ENCODE measurements at places on chromosomes 5 and 9.
A peak's percentile ranks its signal among the peaks of the same experiment; 100 is the strongest.

GRCh38 chr9:126490871-126491567, 122.7 kb upstream of the LMX1B start:
- no peak for DNase-seq

DNA sequence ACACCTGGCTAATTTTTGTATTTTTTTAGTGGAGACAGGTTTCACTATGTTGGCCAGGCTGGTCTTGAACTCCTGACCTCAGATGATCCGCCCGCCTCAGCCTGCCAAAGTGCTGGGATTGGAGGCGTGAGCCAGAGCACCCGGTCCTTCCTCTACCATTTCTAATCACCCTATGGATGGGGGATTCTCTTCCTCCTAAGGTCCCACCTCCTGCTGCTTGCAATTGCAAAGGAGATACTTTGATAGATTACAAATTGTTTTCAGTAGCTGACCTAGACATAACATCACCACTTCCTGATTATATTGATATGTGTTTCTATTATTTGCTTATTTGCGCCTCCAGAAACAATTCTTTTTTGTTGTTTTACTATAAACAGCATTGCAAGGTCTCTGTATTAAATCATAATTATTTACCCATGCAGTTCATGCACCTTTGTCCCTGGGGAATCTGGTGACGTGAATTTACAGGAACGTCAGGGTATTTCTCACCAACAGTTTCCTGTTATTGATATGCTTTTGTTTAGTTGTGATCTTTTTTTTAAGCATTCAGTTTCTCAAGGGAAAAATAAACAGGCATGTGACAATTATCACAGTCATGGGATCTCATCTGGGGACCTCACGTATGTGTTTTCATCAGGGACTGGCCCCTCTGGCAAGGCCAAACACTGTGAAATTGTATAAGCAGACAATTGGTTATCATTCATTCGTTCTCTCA, 43.2 kb downstream of the ESM1 start:
- no peak for DNase-seq

DNA sequence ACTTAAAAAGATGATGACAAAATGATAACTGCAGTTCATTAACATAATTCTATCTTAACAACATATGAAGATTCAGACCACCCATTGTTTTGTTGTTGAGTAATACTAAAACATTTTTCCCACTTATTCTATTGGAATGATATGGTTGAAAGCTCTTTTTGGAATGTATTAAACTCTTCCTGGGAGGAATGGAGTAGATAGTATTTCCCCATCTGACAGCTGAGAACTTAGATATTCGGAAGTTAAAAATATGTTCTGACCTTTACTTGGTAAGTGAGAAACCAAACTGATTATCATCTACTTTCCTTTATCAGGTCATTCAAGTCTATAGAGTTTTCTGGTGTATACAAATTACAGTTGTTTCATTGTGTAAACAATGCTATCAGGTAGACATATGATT, 452.9 kb downstream of the CSNK1G3 start:
- no peak for DNase-seq

- DNase-seq, result no peak
Measured at GRCh38 chr9:133874060-133874657, 118.0 kb downstream of the VAV2 start.

- DNase-seq, result no peak
Measured at GRCh38 chr5:108379722-108380530, 2.0 kb downstream of the FBXL17 start.

DNA sequence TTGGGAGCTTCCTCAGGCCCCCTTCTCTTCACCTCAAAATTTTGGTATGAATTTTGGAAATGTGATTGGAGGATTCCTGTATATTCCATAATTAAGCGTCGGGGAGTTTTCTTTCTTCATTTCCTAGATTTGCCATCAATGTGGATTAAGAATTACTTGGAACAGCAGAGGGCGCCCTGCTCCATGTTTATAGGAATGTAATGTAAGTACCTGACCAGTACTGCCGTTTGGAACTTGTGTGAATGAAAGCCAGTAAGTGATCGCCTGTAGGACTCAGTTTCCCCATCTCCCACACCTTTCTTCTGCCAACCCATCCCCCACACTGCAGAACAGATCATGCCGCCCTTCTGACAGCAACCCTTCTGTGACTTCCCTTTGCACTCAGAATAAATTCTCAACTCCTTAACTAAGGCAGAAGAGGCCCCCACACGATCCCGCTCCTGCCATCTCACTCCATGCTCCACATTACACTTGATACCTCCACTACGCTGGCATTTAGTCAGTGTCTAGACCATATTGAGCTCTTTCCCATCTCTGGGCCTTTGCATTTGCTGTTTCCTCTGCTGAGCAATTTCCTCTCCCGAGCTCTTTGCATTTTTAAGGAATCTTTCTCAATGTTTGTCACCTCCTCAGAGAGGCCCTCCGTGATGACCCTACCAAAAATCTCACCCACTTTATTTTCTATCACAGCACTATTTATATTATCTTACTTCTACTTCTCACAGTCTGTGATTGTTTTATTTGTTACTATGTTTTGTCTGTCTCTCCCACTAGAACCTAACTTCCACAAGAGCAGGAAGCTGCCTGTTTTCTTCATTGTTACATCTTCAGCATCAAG, 79.5 kb upstream of the HTR4 start:
- DNase-seq, result peak; percentile 82

DNA sequence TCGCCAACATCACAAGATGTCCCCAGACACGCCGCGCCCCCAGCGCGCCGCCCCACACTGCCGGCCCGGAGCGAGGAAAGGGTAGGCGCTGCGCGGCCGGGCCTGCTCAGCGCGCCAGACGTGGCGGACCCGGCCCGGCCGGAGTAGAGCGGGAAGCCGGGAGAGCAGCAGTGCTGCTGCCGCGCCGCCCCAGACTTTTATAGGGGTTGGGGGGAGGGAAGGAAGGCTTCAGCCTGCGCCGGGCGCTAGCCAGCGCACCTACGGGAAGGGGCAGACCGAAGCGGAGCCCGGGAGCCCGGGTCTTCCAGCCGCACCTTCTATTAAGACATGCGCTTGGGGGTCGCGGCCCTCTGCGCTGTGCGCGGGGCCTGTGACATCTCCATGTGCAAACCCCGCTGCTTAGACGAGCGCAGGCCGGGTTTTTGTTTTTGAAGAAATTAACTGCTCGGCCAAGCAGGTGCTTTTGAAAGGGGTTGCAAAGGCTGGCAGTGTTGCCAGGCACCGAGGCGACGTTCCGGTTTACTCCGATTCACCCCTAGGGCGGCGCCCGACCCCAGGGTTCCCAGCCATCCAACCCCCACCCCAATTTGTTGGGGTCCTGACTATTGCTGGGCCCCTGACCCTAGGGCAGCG, 353 bp upstream of the PAX5 start:
- DNase-seq, result no peak

GRCh38 chr5:68918306-68918705, 175.5 kb upstream of the SLC30A5 start:
- no peak for DNase-seq

- peak; percentile 71 for DNase-seq
Measured at GRCh38 chr9:121298689-121299466, 30.9 kb downstream of the GSN start.

GRCh38 chr5:87729781-87730180, 317.1 kb upstream of the CCNH start:
- no peak for DNase-seq

DNA sequence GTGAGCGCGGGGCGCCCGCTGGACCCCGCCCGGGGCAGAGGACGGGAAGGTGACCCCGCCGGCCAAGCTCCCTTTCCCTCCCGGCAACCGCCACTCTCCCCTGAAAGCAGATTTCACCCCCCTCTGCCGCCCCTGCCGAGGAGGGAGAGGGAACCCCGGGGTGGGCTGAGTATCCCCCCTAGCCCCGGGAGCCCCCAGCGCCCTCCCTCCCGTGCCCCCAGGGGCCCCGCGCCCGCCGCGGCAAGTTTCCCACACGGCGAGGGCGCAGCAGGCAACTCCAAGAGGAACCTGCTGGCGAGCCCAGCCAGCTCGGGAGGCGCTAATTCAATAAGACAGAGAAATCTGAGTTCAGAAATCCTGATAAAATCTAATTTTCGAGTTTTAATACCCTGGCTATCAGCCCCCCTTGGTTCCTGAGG, 1.6 kb downstream of the NTNG2 start:
- no peak for DNase-seq

DNA sequence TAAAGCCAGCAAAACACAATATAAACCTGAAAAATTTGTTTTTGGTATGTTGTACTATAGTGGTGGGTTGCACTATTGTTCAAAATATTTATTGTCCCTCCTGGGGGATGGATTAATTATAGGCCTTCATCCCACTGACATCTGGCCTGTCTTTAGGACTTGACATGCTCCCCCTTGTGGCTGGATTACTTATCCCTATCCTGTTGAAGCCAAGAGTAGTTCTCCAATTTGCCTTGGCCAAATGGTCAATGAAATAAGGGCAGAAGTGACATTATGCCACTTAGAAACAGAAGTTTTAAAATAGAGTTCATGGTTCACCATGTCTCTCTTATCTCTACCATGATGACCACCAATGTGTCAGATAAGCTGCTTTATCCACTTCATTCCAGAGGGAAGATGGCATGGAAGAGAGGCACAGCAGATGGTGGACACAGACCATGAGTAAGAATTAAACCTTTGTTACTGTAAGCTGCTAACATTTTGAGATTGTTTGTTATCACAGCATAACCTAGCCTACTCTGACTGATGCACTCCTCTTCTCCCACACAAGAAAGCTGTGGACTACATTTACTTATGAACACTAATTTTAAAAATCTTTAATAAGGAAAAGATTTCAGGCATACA, 29.2 kb upstream of the ARHGEF28 start:
- DNase-seq, result no peak

- DNase-seq, result no peak
Measured at GRCh38 chr5:130096483-130096882, 192.2 kb downstream of the CHSY3 start.

DNA sequence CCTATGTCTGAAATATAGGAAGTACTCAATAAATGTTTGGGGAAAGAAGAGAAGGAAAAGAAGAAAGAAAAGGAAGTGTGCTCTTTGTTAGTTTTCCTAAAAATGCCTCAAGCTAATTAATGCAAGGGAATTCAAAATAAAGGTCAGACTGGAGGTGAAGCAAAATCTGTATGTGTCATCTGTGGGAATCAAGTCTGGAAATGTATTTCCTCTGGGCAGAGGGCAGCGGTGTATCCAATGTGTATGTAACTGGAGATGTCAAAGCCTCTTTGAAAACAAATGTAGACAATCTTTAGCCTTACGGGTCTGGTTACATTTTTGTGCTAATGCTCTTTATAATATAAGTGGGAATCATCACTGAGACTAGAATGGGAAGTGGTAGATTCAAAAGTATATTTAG, 471.4 kb downstream of the MAN2A1 start:
- DNase-seq, result no peak

DNA sequence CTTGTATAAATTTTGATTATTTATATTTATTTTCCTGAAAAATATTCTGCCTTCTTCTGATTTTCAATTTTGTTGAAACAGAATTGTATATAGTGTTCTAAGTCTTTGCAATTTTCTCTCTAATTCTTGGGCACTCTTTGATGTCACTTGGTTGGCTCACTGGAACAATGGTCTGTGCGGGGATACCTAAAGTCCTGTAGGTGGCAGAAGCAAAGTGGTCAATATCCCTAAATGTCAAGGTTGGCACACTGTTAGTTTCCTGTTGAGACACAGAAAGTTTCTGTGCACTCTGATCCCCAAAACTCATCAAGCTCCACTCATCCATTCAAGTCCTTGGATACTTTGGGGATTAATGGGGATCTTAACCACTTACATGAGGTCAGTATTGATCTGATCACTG, 480.8 kb upstream of the CCNG1 start:
- no peak for DNase-seq

- DNase-seq, result no peak
Measured at GRCh38 chr9:71646131-71646530, 122.2 kb downstream of the CEMIP2 start.

- no peak for DNase-seq
Measured at GRCh38 chr5:79120221-79120620, 8.6 kb downstream of the BHMT start.

- DNase-seq, result no peak
Measured at GRCh38 chr5:39588179-39588578, 163.4 kb upstream of the DAB2 start.

DNA sequence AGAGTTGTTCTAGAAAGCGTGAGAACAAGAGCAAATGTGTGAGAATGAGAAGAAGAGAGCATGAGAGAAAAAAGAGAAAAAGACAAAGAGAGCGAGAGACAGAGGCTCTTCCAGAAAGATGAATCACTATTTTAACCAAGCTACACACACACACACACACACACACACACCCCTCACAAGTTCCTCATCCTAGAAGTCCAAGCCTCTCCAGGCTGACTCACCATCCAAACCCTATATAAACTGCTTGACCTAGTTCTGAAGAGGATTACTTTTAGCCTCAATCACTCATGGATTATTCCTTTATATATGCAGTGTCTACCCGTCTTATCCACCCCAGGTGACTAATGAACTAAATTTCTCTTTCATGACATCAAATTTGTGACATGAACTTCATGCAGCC, 37.6 kb downstream of the C9orf57 start:
- no peak for DNase-seq

- no peak for DNase-seq
Measured at GRCh38 chr9:117205806-117206205, 209.1 kb downstream of the ASTN2 start.

DNA sequence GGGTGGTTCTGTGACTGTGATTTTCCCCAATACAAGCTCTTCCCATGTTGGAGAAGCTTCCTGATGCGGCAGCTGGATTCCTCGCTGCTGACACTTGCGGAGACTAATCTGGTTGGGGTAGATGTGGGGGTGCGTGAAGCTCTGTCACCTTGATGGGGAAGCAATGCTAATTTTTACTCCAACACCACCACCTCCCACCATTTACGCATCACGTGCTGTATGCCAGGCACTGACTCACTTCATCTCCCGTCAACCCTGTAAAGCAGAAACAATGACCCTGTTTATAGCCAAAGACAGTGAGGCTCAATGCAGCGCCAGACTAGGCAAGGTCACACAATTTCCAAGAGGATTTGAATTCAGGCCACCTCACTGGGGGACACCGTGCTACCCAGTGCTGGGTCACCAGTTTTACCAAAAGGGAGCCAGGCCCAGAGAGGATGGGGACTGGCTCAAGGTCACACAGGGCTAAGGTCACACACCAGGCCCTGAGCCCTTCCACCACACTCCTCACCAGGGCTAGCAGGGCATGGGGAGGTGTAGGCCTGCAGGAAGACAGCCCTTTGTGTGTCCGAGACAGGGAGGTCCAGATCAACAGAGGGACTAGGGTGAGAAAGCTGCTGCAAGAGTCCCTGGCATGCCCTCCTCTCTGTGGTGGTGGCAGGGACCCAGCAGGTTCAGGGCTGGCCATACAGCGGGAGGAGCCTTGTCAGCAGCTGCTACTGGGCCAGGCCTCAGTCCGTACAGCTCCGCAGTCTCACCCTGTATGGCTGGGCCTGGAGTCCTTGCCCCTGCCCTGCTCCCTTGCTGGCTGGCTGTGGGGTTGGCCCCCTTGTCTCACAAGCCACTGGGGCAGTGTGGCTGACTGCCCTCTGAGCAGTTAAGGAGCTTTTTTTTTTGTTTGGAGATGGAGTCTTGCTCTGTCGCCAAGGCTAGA, 3.3 kb downstream of the STKLD1 start:
- DNase-seq, result no peak
